T1000 (cell line): ENCODE measurements at places on chromosomes 1 and 21.

GRCh38 chr1:78577257-78578100 is 42.8 kb upstream of the IFI44L start:
- DNase-seq, result no peak

DNA sequence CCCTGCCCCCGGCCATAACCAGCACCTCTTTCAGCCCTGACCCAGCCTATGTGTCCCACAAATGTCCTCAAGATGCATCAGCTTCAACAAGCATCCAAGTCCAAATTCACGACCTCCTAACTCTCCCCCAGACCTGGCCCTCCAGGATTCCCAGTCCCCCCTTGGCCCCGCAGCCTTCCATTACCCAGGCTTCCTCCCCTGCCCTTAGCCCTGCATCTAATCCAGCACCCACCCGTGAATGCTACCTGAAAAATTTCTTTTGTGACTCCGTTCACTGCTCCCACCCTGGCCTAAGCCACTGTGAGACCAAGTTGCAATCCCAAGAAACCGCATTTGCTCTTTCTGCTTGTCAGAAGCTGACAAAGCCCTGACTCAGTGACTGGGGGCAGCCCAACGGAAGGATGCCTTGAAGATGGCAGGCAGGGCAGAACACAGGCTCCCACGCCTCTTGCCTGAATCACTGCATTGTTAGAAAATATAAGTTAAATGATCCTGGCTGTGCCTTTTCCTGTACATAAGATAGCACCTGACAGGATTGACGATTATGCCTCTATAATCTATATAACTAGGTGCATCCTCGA is 939 bp upstream of the MFAP2 start:
- DNase-seq, result peak; percentile 48

GRCh38 chr1:174074757-174075156 is 52.6 kb upstream of the RC3H1 start:
- no peak for DNase-seq

GRCh38 chr1:182175361-182175931 is 113.9 kb upstream of the ZNF648 start:
- no peak for DNase-seq

GRCh38 chr1:225879521-225880221 is 2.5 kb downstream of the TMEM63A start:
- no peak for DNase-seq
